Activated gamma-delta T cell (primary cell): ENCODE measurements at places on chromosomes 6 and 20.

GRCh38 chr6:36590237-36590636 lies 3.9 kb upstream of the SRSF3 start:
- DNase-seq, result no peak

- DNase-seq, result no peak
Observed at GRCh38 chr20:2817891-2818595, 1.9 kb downstream of the TMEM239 start.

- DNase-seq, result no peak
Observed at GRCh38 chr20:56395166-56395565, 2.7 kb downstream of the CSTF1 start.

DNA sequence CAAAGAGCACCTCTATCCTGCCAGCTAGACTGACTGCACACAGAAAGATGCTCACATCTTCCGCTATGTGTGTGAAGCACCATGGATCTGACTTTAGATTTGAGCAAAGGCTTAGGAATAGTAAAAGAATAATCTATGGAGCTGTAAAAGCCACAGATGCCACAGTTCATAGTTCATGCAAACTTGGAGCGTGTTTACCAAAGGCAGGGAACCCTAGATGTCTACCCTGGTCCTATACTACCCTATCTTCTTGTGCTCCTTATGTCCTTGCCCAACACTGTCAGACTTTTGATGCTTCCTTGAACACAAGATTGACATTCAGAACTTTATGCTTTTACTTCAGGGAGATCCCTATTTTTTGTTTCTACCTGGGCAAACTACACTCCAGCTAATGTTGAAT lies 39.2 kb downstream of the SPACA1 start:
- no peak for DNase-seq

DNA sequence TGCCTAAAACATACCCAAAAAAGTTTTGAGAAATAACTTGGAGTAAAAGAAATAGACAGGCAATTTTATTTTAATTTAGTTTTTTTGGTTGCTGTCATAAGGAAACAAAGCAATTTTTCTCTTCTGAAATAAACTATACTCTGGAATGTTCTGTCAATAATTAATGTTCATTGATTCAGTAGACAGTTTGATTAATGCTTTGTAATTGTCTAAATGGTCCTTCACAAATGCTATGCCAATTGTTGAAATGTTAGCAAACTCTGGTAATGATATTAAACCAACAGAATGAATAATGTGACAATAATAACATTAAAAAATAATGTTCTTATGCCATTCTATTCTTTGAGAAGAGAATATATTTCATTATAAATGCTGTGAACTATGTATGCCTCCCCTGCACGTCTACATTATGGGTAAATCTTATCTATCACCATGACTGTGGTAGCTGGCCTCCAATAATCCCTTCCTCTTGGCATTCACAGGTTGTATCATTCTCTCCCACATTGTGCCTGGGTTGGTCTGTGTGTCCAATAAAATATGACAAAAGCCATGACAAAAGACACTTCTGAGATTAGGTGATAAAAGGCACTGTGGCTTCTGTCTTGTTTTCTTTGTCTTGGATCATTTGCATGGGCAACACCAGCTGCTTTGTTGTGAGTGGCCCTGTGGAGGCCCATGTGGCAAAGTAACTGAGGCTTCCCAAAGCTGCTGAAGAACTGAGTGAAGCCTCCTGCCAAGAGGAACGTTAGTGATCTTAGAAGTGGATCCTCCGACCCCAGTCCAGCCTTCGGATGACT lies 25.1 kb downstream of the IL20RA start:
- DNase-seq, result no peak

- DNase-seq, result no peak
Observed at GRCh38 chr6:47357827-47358226, 48.1 kb upstream of the TNFRSF21 start.

DNA sequence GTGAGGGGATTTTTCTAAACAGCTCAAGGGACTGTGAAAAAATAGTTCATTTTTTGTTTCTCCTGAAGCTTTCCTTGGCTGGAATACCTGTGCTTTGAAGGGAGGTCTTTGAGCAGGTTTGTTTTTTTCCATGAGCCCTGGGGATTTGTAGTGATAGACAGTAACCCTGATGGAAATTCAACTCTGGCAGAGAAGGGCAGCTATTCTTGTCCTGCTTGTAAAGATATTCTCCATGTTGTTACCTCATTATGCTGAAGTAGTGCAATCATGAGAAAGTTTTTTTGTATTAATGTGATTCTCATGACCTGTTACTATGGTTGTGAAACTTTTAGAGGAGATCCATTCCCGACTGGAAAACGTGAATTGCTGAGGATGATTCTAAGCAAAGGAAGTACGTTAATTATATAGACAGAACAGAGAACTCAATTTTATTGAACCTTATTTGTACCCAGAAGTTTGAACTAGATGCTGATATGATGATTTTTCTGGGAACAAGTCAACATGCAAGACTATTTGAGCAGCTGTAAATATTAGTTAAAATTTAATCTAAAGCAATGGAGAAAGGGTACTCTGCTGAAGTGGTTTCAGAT lies 12.5 kb downstream of the UTRN start:
- DNase-seq, result no peak

DNA sequence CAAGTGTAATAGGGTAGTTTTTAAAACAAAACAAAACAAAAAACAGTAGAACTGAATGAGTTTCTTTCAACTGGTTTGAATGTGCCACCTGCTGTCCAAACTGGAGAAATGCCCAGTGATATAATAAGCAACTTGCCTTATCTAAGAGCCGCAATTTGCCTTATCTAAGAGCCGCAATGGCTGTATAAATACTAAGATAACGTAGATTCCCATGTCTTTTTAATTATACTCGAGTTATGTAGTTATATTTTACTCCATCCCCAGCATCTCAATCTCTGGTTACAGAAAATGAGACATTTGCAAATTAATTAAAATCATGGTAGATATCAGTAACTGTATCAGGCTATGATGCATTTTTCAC lies 67.2 kb downstream of the RPP40 start:
- no peak for DNase-seq

- no peak for DNase-seq
Observed at GRCh38 chr6:11263291-11263775, 30.9 kb upstream of the NEDD9 start.

- DNase-seq, result no peak
Observed at GRCh38 chr20:3890999-3891929, 2.1 kb downstream of the PANK2 start.

DNA sequence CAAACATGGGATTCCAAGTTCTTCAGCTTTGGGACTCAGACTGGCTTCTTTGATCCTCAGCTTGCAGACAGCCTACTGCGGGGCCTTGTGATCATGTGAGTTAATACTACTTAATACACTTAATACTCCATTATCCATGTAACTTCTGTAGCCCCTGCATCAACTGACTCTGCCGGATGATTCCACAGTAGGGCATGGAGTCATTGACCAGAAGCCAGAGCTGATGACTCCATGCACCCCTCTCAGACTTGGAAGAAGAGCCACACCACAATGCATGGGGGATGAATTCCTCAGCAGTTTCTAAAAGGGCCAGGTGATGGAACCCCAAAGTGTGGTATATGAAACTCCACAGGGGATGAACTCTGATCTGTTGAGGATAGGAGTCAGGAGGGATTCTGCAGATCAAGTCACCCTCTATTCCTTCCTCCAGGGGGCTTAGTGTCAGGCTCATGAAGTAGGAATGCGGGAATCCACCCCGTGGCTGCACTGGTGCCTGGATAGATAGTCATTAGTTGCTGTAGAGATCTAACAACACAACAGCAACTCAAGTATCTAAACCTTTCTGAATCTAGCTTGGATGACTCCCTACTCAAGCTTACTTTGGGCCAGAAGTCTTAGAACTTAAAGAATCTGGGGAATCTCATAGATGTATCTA lies 70.2 kb downstream of the GPR6 start:
- no peak for DNase-seq

DNA sequence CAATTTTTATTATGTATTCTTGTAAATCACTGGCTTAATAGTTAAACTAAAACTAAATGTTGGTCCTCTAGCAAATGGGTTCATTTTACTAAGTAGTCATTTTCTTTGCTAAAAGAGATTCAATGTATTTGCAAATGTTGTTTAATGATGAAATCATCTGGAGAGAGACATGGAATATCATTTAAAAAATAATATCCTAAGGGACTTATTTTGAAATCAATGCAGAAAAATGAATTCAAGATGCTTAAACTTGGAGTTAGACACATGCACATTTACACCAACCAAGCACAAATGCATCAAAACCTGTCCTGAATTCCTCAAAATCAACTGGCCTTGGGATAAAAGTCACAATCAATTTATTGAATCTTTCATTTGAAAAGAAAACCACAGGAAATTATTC lies 165.0 kb upstream of the RNF217 start:
- DNase-seq, result no peak

DNA sequence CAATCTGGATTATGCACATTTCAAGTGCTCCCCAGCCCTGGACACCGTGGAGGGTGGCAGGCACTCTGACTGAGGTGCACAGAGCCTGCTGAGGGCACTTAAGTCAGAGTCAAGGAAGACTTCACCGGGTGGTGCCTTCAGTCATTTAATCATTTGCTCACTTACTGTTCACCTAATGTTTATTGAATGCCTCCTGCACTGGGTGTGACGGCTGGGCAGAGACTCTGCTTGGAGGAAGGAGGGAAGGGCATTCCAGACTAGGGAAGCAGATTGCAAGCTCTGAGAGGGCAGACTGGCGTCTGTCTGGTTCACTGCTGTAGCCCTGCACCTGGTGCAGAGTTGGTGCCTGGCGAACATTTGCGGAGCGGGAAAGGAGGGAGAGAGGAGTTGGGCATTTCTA lies 54.2 kb upstream of the FAM83D start:
- DNase-seq, result no peak

DNA sequence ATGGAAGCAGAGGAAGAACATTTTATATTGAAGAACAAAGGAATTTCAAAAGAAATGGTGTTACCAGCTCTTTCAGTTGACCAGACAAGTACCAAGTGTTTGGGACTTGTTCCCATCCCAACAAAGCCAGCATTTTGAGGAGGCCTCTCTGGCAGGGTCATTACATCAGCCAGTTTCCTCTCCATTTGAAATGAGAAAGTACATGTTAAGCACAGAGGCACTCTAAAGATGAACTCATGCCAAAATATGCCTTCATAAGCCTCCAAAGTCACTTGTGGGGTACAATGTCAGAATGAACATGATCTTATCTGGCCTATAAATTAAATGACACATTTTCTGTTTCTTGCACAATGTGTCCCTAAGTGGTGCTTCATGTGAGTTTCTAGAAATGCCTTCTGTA lies 223.9 kb downstream of the PRL start:
- no peak for DNase-seq

GRCh38 chr6:193180-193579 lies 99.1 kb upstream of the DUSP22 start:
- no peak for DNase-seq

GRCh38 chr20:6974838-6975237 lies 207.4 kb downstream of the BMP2 start:
- DNase-seq, result no peak

DNA sequence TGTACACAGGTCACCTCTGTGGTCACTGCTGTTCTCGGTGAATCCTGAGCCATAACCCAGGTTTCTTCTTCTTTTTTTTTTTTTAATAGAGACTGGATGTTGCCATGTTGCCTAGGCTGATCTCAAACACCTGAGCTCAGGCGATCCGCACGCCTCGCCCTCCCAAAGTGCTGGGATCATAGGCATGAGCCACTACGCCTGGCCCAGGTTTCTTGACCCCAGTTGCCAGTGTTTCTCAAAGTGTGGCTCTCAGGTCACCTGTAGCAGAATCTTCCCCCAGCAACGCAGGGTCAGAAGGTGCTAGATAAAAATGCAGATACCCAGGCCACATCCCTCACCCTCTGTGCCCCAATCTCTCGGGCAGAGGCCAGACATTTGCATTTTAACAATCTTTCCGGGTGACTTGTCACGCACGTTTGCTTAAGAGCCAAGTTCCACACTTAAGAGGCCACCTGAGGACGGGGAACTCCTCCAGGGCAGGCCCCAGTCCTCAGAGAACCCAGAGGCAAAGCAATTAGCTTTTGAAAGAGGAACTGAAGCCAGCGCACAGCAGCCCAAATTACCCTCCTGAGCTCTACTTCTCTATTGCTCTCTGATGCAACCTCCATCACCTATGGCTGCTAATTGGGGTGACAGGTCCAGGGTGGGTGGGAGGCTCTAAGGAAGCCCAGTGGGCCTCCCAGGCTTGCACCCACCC lies 81.8 kb downstream of the NFATC2 start:
- DNase-seq, result no peak

DNA sequence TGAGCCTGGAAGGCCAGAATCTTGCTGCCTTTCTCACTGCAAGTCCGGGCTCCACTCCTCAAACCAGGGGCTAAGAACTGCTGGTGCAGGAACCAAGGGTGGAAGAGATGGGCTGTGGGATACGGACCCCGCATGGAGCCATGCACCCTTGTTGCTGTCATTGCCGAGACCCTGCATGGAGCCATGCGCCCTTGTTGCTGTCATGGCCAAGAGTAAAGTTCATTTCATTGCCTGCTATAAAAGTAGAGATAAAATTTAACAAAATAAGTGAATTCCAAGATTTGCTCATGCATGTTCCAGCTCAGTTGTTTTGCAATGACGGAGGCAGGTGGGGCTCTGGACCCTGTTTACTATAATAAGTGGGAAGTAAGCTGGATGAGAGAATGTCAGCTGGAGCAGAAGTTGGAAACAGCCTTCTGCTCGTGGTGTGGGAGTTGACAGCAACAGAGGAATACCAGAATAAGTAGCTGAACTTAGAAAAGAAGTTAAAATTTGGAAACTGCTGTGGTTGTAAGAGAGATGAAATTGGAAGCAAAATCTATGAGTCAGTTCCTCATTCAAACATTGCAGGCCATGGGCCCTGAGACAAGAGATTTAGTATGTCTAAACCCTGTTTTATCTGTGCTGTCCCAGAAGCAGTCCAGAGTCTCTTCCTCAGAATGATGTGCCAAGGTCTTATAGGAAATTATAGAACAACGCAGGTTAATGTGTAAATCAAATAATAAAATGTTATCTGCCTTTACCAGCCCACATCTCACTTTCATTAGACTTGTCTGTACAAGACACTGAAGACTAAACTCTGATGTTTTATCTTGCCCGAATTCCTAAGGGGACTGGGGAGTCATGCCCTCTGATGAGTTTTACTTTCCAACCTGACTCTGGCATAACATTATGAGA lies 15.8 kb upstream of the THBS2 start:
- DNase-seq, result no peak

GRCh38 chr6:145588981-145589380 lies 146.3 kb downstream of the EPM2A start:
- no peak for DNase-seq

GRCh38 chr20:23061734-23062561 lies 12.5 kb upstream of the THBD start:
- no peak for DNase-seq
